ENCODE measurements at places on chromosomes 16 and 17. TPM values are rescaled to one million over a fixed set of nuclear protein-coding genes. Genes with fewer than 3 reads are reported as not detected.

Gene KCNJ2
- 21.4 TPM for total RNA-seq

Gene RPL23
- total RNA-seq = 903 TPM

Gene TCAP
- 0.15 TPM for total RNA-seq

Gene RNF222
- total RNA-seq = not detected

Gene CYB5B
- total RNA-seq = 79.3 TPM

Gene TOX3
- not detected for total RNA-seq

Gene KCNH4
- total RNA-seq = not detected

Gene KRTAP4-5
- not detected for total RNA-seq

Gene OR3A2
- total RNA-seq = under 0.01 TPM

Gene TP53TG3D
- not detected for total RNA-seq

Gene TMEM220
- total RNA-seq = 2.6 TPM

Gene DCAF7
- 15.3 TPM for total RNA-seq

Gene CIBAR2
- total RNA-seq = not detected

Gene TMEM114
- not detected for total RNA-seq

Gene DNAJA2
- 138 TPM for total RNA-seq

Gene CORO6
- total RNA-seq = 2.9 TPM

Gene GNG13
- not detected for total RNA-seq

Gene TSPOAP1
- not detected for total RNA-seq

Gene TMEM88
- 27.0 TPM for total RNA-seq

Gene CDRT15L2
- total RNA-seq = not detected

Gene PMP22
- 18.8 TPM for total RNA-seq

Gene ARL4D
- 5.8 TPM for total RNA-seq

Gene ZSCAN10
- total RNA-seq = not detected

Gene CEMP1
- total RNA-seq = not detected

Gene SCNN1B
- not detected for total RNA-seq

Gene CASKIN1
- total RNA-seq = 0.32 TPM

Gene GAST
- not detected for total RNA-seq

Gene IGSF6
- total RNA-seq = not detected

Gene FAM83G
- 7.1 TPM for total RNA-seq

Gene C16orf46
- 0.32 TPM for total RNA-seq

Gene EPN3
- 0.15 TPM for total RNA-seq

Gene TPSAB1
- total RNA-seq = not detected

Gene SMARCD2
- total RNA-seq = 83.2 TPM

Gene CCL2
- total RNA-seq = 405 TPM

Gene CLEC18A
- not detected for total RNA-seq

Gene KRT39
- not detected for total RNA-seq

Gene KLHL10
- not detected for total RNA-seq

Gene VAC14
- 14.9 TPM for total RNA-seq

Gene MMP25
- total RNA-seq = under 0.01 TPM

Gene KRT17
- total RNA-seq = 0.32 TPM

Gene CFAP97D1
- not detected for total RNA-seq

Gene ZFHX3
- total RNA-seq = 3.0 TPM

Gene E4F1
- 30.2 TPM for total RNA-seq

Gene GJD3
- not detected for total RNA-seq

Gene GPR179
- not detected for total RNA-seq

Gene GPR142
- total RNA-seq = not detected

Gene KRTAP2-3
- not detected for total RNA-seq

Gene CCL17
- total RNA-seq = not detected

Data from epithelial cell of umbilical artery (primary cell).